ENCODE measurements at places on chromosomes 3 and 15.

DNA sequence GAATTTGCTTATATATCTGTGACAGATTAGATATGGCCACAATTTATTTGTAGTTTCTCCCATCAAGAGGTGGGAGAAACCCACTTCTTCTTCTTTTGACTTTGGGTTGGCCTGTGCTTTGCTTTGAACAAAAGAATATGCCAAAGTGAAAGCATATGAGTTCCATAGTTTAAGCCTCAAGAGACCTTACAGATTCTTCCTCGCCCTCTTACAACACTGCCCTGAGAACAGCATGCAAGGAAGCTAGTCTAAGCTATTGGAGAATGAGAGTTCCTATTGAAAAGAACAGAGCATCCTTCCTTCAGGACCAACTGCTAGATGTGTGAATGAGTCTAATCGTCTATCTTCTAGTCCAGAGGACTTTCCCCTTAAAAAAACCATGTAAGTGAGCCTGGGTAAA, 394.8 kb downstream of the TUSC7 start:
- H3K27me3 ChIP-seq, result no peaks in the 10 kb centered on the region
- DNase-seq, result no peak
- no peaks in the 10 kb centered on the region for H3K4me1 ChIP-seq
- no peaks in the 10 kb centered on the region for H3K36me3 ChIP-seq
- no peak overlapping the region for H3K4me3 ChIP-seq

DNA sequence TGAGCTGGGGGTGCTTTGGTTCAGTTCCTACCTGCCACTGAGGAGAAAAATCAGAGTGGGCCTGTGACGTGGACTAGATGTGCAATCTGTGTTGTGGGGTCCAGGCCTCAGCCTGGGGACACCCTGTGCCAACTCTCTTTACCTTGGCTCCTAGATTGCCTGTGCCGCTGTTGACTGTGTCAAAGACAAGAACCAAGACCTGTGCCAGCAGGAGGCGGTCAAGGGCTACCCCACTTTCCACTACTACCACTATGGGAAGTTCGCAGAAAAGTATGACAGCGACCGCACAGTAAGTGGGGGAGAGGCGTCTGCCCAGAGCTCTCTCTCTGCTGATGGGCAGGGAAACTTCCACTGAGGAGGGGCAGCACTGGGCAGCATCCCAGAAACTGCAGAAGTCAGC, 40.6 kb upstream of the SEC22A start:
- H3K27me3 ChIP-seq, result no peaks in the 10 kb centered on the region
- H3K27ac ChIP-seq, result no peak overlapping the region
- no peaks in the 10 kb centered on the region for H3K4me1 ChIP-seq
- H3K4me3 ChIP-seq, result no peak overlapping the region
- peaks cover 35% of the 10 kb centered on the region for H3K36me3 ChIP-seq

GRCh38 chr3:72678867-72679266, 169.4 kb downstream of the SHQ1 start:
- DNase-seq, result no peak
- no peak overlapping the region for H3K4me3 ChIP-seq
- H3K36me3 ChIP-seq, result no peaks in the 10 kb centered on the region
- peaks cover 4% of the 10 kb centered on the region for H3K27me3 ChIP-seq

DNA sequence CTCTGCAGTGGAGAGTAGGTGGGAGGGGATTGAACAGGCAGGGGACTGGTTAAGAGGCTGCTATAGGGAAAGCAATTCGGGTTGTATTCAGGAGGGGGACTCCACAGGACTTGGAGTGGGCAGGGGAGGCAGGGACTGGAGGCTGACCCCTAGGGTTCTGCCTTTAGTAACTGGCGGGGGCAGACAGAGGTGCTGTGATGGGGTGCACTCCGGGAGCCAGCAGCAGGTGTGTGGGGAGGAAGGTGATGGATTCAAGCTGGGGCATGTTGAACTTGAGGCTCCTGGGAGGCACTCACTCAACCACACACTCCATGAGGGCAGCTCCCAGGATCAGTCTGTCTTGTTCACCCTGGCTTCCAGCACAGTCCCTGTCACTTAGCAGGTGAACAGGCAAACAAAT, 12.5 kb downstream of the CAND2 start:
- H3K36me3 ChIP-seq, result no peaks in the 10 kb centered on the region
- peak overlapping the region; percentile 37 for H3K4me3 ChIP-seq
- DNase-seq, result no peak
- H3K27me3 ChIP-seq, result peaks cover 6% of the 10 kb centered on the region

GRCh38 chr15:95887666-95888390, 442.7 kb upstream of the NR2F2 start:
- no peaks in the 10 kb centered on the region for H3K36me3 ChIP-seq
- H3K4me3 ChIP-seq, result no peak overlapping the region
- DNase-seq, result no peak
- peaks cover 12% of the 10 kb centered on the region for H3K27me3 ChIP-seq

- no peaks in the 10 kb centered on the region for H3K36me3 ChIP-seq
- H3K4me3 ChIP-seq, result no peak overlapping the region
- H3K27me3 ChIP-seq, result no peaks in the 10 kb centered on the region
These were observed 56.0 kb upstream of the PLSCR4 start for GRCh38 chr3:146306656-146307455.

- H3K36me3 ChIP-seq, result no peaks in the 10 kb centered on the region
- H3K27ac ChIP-seq, result no peak overlapping the region
- peaks cover 5% of the 10 kb centered on the region for H3K27me3 ChIP-seq
- no peak overlapping the region for H3K4me3 ChIP-seq
These were observed 87.5 kb downstream of the ATP2B2 start for GRCh38 chr3:10417847-10418246.

GRCh38 chr3:171967137-171967783, 72.1 kb upstream of the FNDC3B start:
- peaks cover 6% of the 10 kb centered on the region for H3K4me1 ChIP-seq
- H3K4me3 ChIP-seq, result no peak overlapping the region
- no peaks in the 10 kb centered on the region for H3K27me3 ChIP-seq

Measured in activated T-helper 1 cell treated with anti-CD3 and anti-CD28 coated beads, Interleukin-12 subunit alpha, Interleukin-12 subunit beta, Interleukin-2, Interleukin-4 antibody, amounts not matched to agents 30 ng/mL and 10 ng/mL and 1 ng/mL, durations not matched to agents 14 hours and 24 hours and 36 hours (primary cell).